GM10248 (cell line): ENCODE measurements at places on chromosomes 16 and 17.

GRCh38 chr17:61289408-61290385 is 109.9 kb upstream of the TBX2 start:
- no peak for DNase-seq

- DNase-seq = no peak
Measured at GRCh38 chr17:66268247-66268927, 34.0 kb upstream of the PRKCA start.

DNA sequence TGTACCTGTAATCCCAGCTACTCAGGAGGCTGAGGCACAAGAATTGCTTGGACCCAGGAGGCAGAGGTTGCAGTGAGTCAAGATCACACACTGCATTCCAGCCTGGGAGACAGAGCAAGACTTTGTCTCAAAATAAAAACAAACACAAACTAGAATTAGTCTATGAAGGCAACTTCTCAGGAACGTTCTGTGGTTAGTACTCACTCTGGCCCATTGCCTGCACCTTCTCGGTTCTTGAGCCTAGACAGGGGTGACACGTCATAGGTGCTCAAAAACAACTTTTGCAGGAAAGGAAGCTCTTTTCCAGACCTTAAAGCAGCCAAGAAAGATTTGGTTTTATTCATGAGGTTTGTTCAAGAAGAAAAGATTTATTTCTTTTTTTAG is 22.3 kb upstream of the CNOT1 start:
- DNase-seq = no peak

DNA sequence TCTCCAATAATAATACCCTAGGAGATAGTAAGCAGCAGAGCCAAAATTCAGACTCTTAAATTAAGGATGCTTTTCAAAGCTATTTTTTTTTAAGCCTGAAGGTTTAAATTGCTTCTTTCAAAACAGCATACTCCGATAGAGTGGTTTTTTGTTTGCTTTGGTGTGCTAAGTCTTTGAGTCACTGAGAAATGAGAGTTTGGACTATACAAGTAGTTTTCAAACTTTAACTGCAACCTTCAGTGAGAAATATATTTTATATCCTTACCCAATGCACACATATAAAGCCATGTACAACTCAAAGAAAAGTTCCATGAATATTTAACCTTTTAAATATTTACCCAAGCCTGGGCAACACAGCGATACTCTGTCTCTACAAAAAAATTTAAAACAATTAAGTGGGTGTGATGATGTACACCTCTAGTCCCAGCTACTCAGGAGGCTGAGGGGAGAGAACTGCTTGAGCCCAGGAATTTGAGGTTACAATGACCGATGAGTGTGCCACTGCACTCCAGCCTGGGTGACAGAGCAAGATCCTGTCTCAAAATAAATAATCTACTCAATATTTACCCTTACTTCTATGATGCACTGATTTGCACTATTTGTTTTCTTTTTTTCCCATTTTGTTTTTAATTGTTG is 19.2 kb downstream of the DCUN1D3 start:
- no peak for DNase-seq

GRCh38 chr17:52207796-52208195 is 49.3 kb upstream of the CA10 start:
- DNase-seq = no peak

DNA sequence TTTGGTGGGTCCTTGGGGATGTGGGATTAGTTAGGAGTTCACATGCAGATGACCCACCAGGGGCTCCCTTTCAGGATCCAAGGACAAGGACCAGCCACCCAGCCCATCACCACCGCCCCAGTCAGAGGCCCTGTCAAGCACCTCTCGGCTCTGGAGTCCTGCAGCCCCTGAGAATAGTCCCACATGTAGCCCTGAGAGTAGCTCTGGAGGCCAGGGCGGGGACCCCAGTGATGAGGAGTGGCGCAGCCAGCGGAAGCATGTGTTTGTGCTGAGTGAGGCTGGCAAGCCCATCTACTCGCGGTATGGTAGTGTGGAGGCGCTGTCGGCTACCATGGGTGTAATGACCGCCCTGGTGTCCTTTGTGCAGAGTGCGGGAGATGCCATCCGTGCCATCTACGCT is 2.4 kb downstream of the MON1B start:
- DNase-seq = no peak

- no peak for DNase-seq
Measured at GRCh38 chr17:80769936-80770625, 221.6 kb upstream of the CHMP6 start.

- DNase-seq = peak; percentile 70
Measured at GRCh38 chr17:8091033-8091687, 3.6 kb upstream of the ALOX12B start.

DNA sequence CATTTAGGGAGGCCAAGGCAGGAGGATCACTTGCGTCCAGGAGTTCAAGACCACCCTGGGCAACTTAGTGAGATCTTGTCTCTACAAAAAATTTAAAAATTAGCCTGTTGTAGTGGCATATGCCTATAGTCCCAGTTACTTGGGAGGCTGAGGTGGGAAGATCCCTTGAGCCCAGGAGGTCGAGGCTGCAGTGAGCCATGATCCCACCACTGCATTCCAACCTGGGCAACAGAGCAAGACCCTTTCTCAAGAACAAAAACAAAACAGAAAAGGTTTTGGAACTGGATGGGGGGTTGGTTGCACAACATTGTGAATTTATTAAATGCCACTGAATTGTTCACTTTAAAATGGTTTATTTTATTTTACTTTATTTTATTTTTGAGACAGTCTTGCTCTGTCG is 21.2 kb downstream of the PLXDC1 start:
- no peak for DNase-seq
